ENCODE measurements at places on chromosomes 5 and 9.

- no peak for DNase-seq
Observed at GRCh38 chr9:113695901-113696300, 180.2 kb upstream of the ZNF618 start.

- DNase-seq, result no peak
Observed at GRCh38 chr9:22457448-22457847, 10.8 kb downstream of the DMRTA1 start.

DNA sequence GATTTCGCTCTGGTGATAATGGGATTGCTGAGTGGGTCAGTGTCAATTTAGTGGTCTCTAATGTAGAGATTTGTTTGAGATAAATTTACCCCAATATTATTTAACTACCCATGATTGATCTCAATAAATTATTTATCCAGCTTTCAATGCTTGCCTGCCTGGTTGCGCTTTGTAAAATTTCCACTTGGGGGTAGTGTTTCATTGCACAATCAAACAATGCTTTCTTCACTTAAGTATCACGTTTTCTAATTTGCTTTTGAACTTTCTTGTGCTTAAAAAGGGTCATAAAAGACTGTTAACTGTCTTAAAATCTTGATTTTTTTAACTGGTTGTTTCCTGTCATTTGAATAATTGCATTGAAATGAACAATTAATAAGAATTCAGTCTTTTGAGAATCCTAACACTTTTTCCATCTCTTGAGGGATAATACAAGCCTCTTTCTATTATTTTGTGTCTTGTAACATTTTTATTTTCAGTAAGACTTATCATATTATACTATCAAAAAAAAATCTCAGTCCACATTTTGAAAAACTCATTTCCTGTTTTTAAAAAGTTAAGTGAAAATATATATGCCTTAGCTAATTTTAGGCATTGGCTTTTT is 18.7 kb downstream of the HSD17B4 start:
- peak; percentile 31 for DNase-seq

DNA sequence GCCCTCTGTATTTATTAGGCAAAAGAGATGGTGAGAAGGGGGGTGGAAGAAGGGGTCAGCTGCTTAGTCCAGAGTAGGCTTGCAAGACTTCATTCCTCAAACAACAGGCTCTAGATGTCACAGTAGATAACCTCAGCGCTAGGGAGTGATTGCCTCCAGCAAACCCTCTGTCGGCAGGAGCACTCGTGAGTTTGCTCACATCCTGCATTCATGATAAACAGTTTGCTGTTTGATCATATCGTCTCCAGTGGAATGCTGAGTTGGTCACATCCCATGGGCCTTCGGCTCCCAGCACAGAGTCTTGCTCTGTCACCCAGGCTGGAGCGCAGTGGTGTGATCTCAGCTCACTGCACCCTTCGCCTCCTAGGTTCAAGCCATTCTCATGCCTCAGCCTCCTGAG is 3.6 kb downstream of the TTC23L start:
- DNase-seq, result no peak

DNA sequence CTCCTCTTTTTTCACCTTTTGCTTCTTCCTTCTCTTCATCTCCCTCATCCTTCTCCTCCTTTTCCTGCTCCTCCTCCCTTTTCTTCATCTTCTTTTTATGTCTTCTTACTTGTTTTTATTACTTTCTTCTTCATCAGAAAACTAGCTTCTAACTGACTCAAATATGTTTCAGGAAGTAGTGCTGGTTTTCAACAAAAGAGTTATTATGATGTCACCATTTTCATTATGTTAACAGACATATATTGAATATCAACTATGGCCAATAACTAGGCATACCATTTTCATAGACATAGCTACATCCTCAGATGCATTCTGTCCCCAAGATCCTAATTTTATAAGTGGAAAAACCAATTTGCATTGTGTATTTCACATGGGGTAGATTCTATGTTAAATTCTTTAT is 252.9 kb upstream of the PAPPA start:
- no peak for DNase-seq

- no peak for DNase-seq
Observed at GRCh38 chr9:109149089-109149488, 18.0 kb downstream of the FRRS1L start.

DNA sequence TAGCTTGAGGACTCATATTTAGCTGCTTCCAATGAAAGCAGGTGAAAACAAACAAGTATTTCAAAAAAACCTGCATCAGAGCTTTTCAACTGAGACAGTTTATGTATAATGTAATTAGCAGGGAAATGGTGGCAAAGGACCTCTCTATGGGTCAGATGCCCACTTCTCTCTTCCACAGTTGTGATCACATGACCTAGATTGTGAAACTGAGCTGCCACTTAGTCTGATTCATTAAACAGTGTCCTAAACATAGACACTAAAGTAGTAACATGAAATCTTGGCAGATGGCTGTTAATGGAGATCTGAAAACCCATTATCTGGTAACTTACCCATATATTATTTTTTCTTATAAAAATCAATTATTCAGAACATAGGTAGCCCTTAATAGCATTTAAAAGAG is 663.6 kb upstream of the RIOK2 start:
- no peak for DNase-seq

DNA sequence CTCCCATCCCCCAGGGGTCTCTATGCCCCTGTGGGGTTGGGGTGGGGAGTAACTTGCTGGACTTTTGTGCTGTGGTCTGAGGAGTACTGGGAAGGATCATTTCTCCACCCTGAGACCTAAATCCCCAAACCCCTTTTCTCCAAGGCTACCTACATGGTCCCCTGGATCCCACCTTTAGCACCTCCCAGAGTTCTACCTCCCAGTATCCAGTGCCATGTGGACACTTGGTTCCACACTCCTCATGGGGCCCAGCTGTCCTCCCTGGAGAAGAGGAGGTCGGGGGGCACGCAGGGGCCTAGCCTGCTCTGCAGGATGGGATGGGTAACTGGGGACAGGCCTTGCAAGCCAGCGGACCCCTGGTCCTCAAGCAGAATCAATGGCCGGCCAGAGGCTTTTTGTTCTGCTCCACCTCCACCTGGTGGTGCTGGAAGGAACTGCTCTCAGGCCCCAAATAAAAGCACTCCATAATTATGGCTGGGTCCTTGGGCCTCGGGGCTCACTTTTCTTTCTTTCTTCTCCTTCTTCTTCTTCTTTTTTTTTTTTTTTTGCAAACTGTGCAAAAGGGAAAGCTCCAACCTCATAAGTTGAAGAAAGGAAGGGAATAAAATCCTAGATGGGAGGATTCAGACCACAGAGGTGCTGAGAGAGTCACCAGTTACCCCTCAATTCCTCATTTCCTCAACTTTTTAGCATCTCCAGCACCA is 68.4 kb downstream of the PSD2 start:
- peak; percentile 57 for DNase-seq

DNA sequence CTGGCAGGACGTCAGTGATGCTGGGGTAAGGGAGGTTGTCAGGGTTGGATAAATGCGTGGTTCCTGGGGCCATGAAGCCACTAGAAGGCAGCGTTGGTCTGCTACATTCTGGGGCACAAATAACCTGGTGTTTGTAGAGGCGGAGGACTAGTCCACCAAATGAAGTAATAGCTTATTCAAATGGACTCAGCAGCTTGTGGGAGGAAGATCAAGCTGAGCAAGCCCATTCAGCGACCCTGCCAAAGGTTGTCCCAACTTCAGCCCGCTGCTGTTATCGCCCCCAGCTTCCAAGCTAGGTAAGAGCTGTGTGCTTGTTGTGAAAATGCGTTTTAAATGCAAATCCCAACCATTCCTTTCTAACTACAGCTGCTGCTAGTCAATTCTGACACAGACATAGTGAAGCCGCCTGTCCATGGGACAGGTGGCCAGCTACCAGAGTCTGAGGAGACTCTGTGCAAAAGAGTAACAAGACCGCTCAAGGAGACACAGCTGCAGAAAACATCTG is 7.6 kb upstream of the FAM240B start:
- DNase-seq, result no peak

- DNase-seq, result no peak
Observed at GRCh38 chr9:130610862-130611707, 31.7 kb downstream of the FUBP3 start.

- DNase-seq, result no peak
Observed at GRCh38 chr5:164237486-164237885, 732.1 kb downstream of the MAT2B start.

DNA sequence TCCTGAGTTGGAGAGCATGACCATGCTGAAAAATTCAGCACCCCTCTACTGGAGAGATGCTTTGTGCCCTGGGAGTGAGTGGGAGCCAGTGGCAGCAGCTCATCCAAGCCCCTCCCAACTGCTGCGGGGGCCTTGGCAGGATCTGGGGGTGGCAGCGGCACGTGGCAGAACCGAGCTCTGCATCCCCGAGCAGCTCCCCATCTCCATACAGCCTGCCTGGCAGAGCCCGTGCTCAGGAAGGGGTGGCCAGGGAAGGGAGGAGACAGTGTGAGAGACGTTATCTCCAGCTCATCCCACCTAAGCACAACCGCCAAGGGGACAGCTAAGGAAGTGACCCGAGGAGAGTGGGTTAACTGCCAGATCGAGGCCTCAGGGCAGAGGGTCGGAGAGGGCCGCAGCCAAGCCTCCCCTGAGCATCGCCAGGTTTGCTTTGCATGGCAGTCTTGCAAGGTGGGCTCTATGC is 17.2 kb upstream of the DPM2 start:
- no peak for DNase-seq

GRCh38 chr9:91302831-91303230 is 58.9 kb downstream of the AUH start:
- no peak for DNase-seq

- DNase-seq, result no peak
Observed at GRCh38 chr5:151937851-151938250, 13.2 kb upstream of the GLRA1 start.

GRCh38 chr5:72885824-72886223 is 69.4 kb downstream of the TNPO1 start:
- DNase-seq, result no peak

- DNase-seq, result no peak
Observed at GRCh38 chr9:134286471-134287245, 39.6 kb upstream of the RXRA start.

GRCh38 chr5:55701462-55702103 is 10.5 kb downstream of the SLC38A9 start:
- DNase-seq, result no peak

Measured in activated CD4-positive, alpha-beta T cell treated with anti-CD3 and anti-CD28 coated beads, Interleukin-2, amount 10 ng/mL, durations not matched to agents 7 days and 5 days (primary cell).